ENCODE measurements at places on chromosomes 7 and 10. TPM values are rescaled to one million over a fixed set of nuclear protein-coding genes. Genes with fewer than 3 reads are reported as not detected.

OR6B1 gene
- not detected for total RNA-seq

- H3K27me3 ChIP-seq: no peaks in the 10 kb centered on the region
- no peak overlapping the region for H3K4me3 ChIP-seq
- H3K36me3 ChIP-seq: no peaks in the 10 kb centered on the region
- DNase-seq: no peak
- no peak overlapping the region for H3K27ac ChIP-seq
- H3K4me1 ChIP-seq: no peaks in the 10 kb centered on the region
Measured at GRCh38 chr10:132336919-132337407, 5.0 kb downstream of the LRRC27 start.

GRCh38 chr7:130092598-130092997 is 22.3 kb downstream of the KLHDC10 start:
- no peaks in the 10 kb centered on the region for H3K27me3 ChIP-seq
- H3K4me1 ChIP-seq: peaks cover 5% of the 10 kb centered on the region
- no peak overlapping the region for H3K27ac ChIP-seq

LLCFC1 gene
- total RNA-seq: not detected

LRRD1 gene
- 0.40 TPM for total RNA-seq

DNA sequence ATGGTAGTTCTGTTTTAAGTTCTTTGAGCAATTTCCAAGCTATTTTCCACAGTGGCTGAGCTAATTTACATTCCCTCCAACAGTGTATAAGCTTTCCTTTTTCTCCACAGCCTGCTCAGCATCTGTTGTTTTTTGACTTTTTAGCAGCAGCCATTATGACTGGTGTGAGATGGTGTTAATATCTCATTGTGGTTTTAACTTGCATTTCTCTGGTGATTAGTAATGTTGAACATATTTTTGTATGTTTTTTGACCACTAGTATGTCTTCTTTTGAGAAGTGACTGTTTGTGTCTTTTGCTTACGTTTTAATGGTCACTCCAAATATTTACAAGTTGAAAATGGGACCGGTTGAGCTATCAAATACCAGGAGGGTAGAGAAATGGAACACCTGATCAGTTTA is 20.4 kb downstream of the GNG11 start:
- no peaks in the 10 kb centered on the region for H3K4me1 ChIP-seq
- H3K36me3 ChIP-seq: no peaks in the 10 kb centered on the region
- H3K27me3 ChIP-seq: no peaks in the 10 kb centered on the region

DNA sequence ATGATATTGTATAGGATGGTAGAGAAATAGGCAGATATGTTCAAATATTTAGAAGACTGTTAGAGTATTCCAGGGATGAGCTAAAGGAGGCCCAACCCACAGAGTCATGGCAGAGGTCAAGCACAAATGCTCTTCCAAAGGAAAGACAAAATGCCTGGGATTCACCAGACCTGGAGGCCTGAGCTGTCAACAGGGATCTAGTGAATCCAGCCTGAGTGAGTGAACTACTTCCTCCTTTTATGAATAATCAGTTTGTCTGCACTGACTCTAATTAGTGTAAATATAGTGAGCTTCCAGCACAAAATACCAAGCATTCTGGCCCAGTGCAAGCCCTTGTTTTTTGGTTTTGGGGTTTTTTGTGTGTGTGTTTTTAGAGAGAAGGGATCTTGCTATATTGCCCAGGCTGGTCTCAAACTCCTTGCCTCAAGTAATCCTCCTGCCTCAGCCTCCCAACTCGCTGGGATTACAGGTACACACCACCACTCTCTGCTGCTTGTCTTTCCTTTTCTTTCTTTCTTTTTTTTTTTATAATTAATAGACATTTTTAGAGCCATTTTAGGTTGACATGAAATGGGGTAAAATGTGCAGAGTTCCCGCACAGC is 244.4 kb downstream of the SKIDA1 start:
- no peaks in the 10 kb centered on the region for H3K27me3 ChIP-seq
- no peak overlapping the region for H3K4me3 ChIP-seq
- no peaks in the 10 kb centered on the region for H3K4me1 ChIP-seq
- no peak overlapping the region for H3K27ac ChIP-seq

- no peak for DNase-seq
- no peaks in the 10 kb centered on the region for H3K36me3 ChIP-seq
- H3K4me3 ChIP-seq: no peak overlapping the region
- no peaks in the 10 kb centered on the region for H3K4me1 ChIP-seq
- H3K27ac ChIP-seq: no peak overlapping the region
Measured at GRCh38 chr7:53596230-53596629, 560.8 kb downstream of the POM121L12 start.

TRUB1 gene
- 24.7 TPM for total RNA-seq

DNA sequence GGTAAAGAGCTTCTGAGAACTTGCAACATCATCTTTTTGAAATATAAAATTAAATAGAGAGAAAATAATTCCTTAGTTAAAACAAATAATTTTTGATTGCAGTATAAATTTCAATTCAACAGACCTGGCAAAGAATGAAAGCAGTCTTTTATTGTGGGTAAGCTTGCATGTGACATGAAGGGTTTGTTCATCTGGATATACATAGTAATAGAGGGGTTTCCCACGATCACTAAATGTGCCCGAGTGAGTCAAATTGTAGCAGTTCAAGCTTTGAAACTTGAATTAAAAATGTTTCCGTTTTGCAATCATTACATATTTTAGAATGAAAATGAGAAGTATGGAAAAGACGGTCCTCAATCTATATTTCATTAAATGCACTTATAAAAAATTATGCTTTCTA is 658.4 kb upstream of the MBL2 start:
- DNase-seq: no peak
- no peak overlapping the region for H3K27ac ChIP-seq
- no peaks in the 10 kb centered on the region for H3K4me1 ChIP-seq
- no peaks in the 10 kb centered on the region for H3K27me3 ChIP-seq
- no peak overlapping the region for H3K4me3 ChIP-seq

DNA sequence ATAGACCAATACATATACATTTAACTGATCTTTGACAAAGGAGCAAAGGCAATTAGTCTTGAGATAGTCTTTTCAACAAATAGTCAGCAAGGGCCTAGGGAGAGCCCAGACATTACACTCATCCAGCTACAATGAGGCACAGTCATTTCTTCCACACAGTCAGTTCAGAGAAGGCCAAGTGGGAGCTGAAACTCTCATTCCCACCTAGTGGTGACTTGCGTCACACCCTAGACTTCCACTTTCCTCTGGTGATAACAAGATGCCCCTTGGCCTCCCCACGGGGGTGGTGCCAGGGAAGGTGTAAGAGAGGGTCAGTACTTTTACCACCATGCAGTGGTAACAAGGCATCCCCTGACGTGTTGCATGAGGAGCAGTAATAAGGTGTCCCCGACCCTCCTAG is 8.0 kb downstream of the FRMPD2 start:
- no peak overlapping the region for H3K27ac ChIP-seq
- no peaks in the 10 kb centered on the region for H3K36me3 ChIP-seq
- H3K27me3 ChIP-seq: no peaks in the 10 kb centered on the region
- H3K4me1 ChIP-seq: no peaks in the 10 kb centered on the region
- H3K4me3 ChIP-seq: no peak overlapping the region

- no peak overlapping the region for H3K4me3 ChIP-seq
- H3K27ac ChIP-seq: no peak overlapping the region
- H3K4me1 ChIP-seq: no peaks in the 10 kb centered on the region
- H3K36me3 ChIP-seq: no peaks in the 10 kb centered on the region
- H3K27me3 ChIP-seq: no peaks in the 10 kb centered on the region
Measured at GRCh38 chr7:69342154-69342884, 256.0 kb upstream of the AUTS2 start.

DNA sequence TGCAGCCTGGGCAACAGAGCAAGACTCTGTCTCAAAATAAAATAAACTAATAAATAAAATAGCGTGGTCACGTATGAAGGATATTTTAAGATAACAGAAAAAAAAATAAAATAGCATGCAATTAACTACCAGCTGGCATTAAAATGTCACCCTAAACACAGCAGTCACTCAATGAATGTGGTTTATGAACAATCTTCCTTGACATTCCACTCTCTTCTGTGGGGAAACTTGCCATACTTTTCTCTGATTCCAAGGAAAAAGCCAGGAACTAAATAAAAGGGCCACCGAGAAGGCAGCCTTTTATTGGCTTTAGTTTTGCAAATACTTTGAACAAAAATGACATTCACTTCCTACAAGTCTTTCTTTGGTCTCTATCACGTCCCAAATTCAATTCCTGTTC is 266.6 kb downstream of the PARD3 start:
- H3K27ac ChIP-seq: no peak overlapping the region
- H3K4me3 ChIP-seq: no peak overlapping the region
- H3K27me3 ChIP-seq: no peaks in the 10 kb centered on the region
- DNase-seq: no peak

DNA sequence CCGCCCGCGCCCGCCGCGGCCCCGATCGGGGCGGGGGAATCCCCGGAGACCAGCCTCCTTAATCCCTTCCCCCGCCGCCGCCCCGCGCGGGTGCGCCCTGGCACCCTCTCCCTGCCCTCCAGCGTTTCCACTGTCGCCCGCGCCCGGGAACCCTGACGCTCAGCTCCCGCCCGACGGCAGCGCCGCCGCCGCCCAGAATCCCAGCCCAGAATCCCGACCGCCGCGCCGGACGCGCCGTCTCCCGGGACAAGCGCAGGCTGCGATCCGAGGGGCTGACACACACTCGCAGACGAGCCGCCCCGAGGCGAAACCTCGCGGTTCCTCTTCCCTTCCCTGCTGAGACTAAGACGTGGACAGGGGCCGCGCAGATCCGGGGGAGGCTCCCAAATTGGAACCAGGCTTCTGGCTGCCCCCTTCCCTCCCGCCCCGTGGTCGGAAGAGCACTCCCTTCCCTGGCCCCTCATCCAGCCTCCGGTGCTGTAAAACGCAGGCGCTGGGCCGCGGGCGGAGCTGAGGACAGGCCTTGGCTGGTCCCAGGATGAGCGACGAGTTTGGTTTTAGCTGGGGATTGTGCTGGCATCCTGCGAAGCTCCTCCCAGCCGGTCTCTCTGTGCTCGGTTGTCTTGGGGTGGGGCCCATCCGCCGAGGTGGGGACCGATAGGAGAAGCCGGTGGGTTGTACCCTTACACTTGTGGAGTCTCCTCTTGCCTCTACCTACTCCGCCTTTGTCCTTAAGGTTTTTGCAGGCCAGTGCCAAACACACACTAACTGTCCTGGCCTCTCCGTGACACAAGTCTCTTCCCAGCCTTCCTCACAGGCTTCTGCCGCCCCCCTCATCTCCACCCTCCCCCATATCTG is 1.1 kb downstream of the MARVELD1 start:
- H3K27ac ChIP-seq: peak overlapping the region; percentile 92
- DNase-seq: peak; percentile 85
- peak overlapping the region; percentile 53 for H3K4me3 ChIP-seq
- no peaks in the 10 kb centered on the region for H3K36me3 ChIP-seq
- H3K27me3 ChIP-seq: no peaks in the 10 kb centered on the region
- H3K4me1 ChIP-seq: peaks cover 9% of the 10 kb centered on the region

DNA sequence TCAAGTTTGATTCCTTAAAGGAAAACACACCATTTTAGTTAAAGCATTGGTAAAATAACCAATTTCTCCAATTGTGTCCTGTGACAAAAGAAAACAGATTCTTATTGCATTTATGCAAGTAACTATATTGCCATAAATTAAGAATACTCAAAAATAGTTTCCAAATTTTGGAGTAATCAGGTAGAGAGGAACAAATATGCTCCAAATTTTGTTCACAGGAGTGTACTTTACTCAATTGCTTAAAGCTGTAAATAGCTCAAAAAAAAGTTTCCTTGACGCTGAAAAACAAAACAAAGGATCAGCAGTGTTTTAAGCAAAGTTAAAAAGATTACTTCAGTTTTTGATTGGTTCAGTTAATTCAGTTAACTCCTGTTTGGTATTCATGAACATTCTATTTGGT is 52.2 kb upstream of the INHBA start:
- no peaks in the 10 kb centered on the region for H3K27me3 ChIP-seq
- H3K4me3 ChIP-seq: no peak overlapping the region
- H3K36me3 ChIP-seq: no peaks in the 10 kb centered on the region
- H3K4me1 ChIP-seq: no peaks in the 10 kb centered on the region
- no peak overlapping the region for H3K27ac ChIP-seq

GRCh38 chr7:70481570-70482123 is 650.3 kb upstream of the GALNT17 start:
- peak overlapping the region; percentile 31 for H3K27ac ChIP-seq
- H3K27me3 ChIP-seq: no peaks in the 10 kb centered on the region
- H3K36me3 ChIP-seq: no peaks in the 10 kb centered on the region
